ENCODE measurements at places on chromosomes 1 and 21.
A peak's percentile ranks its signal among the peaks of the same experiment; 100 is the strongest.

- peak; percentile 86 for DNase-seq
These were observed 190.1 kb downstream of the HIVEP3 start for GRCh38 chr1:41728403-41729202.

GRCh38 chr1:107953556-107953955, 11.4 kb downstream of the VAV3 start:
- DNase-seq = no peak

GRCh38 chr1:60863131-60863530, 219.2 kb upstream of the NFIA start:
- DNase-seq = no peak

DNA sequence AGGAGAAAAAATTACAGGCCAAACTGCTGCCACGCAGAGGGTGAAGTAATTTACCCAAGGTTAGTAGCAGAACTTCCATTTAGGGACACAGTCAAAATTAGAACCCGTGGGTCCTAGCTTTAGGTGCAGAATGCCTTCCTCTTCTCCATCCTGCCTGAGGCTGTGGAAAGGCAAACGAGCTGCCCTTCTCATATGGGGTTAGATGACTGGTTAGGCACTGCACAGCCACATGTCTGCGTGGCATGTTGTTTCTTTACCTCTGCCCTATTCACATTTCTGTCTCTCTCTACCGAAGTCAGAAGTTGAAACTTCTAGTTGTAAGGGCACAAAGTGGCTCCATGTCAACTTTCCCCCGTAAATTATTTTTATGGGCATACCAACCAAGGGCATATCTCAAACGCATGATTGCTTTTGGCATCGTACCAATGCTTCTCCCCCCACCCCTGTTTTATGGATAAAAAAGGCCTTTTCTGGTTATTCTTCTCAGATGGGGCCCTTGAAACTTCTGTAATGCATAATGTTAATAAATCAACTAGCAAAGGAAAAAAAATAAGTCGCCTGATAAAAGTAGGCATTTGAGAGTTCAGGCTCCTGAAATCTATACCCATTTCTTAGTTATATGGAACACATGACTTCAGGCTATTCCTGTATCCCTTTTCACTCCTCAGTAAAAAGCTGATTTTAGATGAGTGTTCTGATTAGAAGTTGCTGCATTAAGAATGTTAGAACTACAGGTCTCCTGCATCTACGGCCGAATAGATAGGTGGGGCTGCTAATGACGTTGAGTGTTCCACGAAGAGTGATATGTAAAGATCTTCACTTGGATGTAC, 139.6 kb upstream of the NRIP1 start:
- no peak for DNase-seq

DNA sequence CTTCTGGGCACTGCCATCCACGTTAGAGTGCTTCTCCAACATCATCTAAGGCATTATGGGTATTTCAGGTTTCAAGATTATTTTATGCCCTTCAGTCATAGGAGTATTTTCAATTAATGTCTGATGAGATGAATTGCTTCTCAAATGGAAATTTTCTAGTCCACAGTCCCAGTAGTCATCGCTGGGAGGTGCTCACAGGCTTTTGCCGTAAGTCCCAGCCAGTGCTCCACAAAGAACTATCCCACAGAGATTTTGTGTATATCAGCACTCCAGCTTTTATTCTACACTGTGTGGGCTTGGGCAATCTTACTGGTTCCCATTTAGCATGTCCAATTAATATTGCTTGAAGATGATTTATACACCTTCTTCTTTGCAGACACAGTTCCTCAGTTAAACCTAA, 61.0 kb downstream of the SMYD2 start:
- no peak for DNase-seq

DNA sequence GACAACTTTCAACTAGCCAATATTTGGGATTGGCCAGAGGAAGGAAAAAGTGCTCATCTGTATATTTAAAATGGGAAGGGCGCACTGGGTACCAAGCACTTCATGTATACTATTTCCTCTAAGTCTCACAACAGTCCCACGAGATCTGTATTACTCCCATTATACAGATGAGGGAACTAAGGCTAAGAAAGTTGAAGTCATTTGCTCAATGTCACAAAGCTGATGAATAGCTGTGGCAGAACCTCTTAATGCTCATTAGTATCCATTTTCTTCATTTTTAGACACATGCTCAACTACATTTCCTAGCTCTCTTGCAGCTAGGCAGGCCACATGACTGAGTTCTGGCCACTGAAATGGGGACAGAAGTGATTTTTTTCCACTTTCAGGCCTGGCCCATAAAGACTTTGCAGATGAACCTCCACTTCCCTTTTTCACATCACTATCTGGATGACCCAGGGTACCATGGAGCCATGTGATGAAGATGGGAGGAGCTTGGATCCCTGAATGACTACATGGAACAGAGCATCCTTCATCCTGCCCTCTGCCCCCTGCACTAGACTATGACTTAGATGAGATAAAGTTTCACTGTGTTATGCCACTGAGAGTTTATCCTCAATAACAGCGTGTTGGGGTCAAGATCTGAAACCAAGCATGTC, 31.8 kb downstream of the ATF3 start:
- DNase-seq = peak; percentile 25

DNA sequence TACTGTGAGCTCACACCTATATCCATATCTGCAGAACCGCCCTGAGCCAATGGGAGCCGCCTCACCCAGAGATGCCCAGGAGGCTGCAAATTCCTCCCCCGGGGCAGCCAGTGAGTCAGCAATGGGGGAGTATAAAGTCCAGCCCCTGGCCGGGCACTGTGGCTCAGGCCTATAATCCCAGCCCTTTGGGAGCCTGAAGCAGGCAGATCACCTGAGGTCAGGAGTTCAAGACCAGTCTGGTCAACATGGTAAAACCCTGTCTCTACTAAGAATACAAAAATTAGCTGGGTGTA, 5.0 kb upstream of the CLCNKB start:
- no peak for DNase-seq

DNA sequence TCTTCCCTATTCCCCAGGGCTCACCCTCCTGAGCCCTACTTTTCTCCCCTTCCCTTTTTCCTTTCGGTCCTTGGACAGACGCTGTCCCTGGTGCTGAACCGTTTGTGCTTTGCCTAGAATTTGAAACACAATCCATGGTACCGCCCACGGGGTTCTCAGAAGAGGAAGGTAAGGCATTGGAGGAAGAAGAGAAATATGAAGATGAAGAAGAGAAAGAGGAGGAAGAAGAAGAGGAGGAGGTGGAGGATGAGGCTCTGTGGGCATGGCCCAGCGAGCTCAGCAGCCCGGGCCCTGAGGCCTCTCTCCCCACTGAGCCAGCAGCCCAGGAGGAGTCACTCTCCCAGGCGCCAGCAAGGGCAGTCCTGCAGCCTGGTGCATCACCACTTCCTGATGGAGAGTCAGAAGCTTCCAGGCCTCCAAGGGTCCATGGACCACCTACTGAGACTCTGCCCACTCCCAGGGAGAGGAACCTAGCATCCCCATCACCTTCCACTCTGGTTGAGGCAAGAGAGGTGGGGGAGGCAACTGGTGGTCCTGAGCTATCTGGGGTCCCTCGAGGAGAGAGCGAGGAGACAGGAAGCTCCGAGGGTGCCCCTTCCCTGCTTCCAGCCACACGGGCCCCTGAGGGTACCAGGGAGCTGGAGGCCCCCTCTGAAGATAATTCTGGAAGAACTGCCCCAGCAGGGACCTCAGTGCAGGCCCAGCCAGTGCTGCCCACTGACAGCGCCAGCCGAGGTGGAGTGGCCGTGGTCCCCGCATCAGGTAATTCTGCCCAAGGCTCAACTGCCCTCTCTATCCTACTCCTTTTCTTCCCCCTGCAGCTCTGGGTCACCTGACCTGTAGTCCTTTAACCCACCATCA, 10.4 kb downstream of the BCAN start:
- DNase-seq = peak; percentile 56

DNA sequence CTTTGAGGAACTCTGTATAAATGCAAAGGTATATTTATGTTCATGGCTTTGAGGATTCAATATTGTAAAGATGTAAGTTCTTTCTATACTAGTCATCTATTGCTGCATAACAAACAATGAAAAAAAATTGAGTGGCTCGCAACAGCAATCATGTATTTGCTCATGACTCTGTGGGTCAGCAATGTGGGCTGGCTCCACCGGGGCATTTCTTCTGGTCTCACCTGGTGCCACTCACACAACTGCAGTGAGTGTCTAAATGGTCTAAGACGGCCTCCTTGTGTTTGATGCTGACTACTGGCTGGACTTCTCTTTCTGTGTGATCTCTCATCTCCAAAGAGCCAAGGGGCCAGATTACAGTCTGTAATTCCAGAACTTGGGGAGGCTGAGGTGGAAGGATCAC, 45.1 kb upstream of the EXO1 start:
- DNase-seq = no peak

DNA sequence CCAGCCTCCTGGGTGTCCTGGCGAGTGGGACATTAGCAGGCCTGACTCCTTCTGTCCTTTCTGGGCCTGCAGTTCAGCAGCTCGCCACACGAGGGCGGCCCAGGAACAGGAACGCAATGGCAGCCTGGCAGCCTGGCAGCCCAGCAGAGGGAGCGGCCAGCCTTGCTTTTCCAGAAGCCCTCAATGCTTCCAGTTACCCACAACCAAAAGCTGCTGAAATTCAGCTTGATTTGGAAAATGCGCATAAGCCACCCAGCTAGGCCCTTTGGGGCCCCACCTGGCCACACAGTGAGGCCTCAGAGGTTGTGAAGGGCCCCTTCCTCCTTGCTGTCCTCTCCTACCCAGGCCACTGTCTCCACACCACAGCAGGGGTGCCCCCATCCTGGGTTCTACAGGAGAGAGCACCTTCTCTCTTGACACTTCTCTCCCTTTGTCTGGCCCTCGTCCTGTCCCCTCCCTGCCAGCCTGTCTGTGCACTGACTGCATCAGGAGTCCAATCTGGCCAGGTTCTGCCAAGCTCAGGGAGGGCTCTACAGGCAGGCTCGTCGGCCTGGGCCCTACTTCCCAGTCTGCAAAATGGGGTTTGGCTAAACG, 103.4 kb upstream of the VAMP3 start:
- peak; percentile 78 for DNase-seq

Data from NB4 (cell line).